ENCODE measurements at places on chromosomes 2 and 18. TPM values are rescaled to one million over a fixed set of nuclear protein-coding genes. Genes with fewer than 3 reads are reported as not detected.

SLC23A3 gene
- 2.2 TPM for total RNA-seq

PPM1G gene
- total RNA-seq: 52.4 TPM

C2orf80 gene
- total RNA-seq: not detected

NTSR2 gene
- total RNA-seq: not detected

TIGD1 gene
- total RNA-seq: 5.7 TPM

AP1S3 gene
- total RNA-seq: 61.7 TPM

GPR55 gene
- not detected for total RNA-seq

USP14 gene
- total RNA-seq: 32.3 TPM

GNAL gene
- total RNA-seq: 7.1 TPM

CYP27C1 gene
- 2.4 TPM for total RNA-seq

TMEM178A gene
- total RNA-seq: 1.7 TPM

CSRNP3 gene
- 0.13 TPM for total RNA-seq

GULP1 gene
- 114 TPM for total RNA-seq

CCL20 gene
- total RNA-seq: not detected

NEB gene
- total RNA-seq: 0.78 TPM

POMC gene
- 1.0 TPM for total RNA-seq

C2orf66 gene
- total RNA-seq: 0.13 TPM

MSTN gene
- total RNA-seq: 0.32 TPM

KCNG2 gene
- not detected for total RNA-seq

CDH19 gene
- 0.11 TPM for total RNA-seq

CRYGC gene
- not detected for total RNA-seq

SLC4A5 gene
- 2.2 TPM for total RNA-seq

PDE11A gene
- total RNA-seq: 0.22 TPM

CNTNAP5 gene
- total RNA-seq: not detected

TNFAIP6 gene
- 572 TPM for total RNA-seq

AGXT gene
- not detected for total RNA-seq

PDE1A gene
- 89.0 TPM for total RNA-seq

ALPG gene
- not detected for total RNA-seq

C2orf81 gene
- total RNA-seq: 1.7 TPM

CXCR1 gene
- not detected for total RNA-seq

SPATA3 gene
- not detected for total RNA-seq

DSC3 gene
- total RNA-seq: 0.26 TPM

MOGAT1 gene
- total RNA-seq: not detected

NDUFV2 gene
- 131 TPM for total RNA-seq

MGAT4A gene
- 1.2 TPM for total RNA-seq

REG3A gene
- not detected for total RNA-seq

TUBA4B gene
- total RNA-seq: not detected

SEC11C gene
- 17.4 TPM for total RNA-seq

ATOH8 gene
- 67.2 TPM for total RNA-seq

IL36B gene
- not detected for total RNA-seq

GPR45 gene
- not detected for total RNA-seq
